Psoas muscle (tissue), 8 donors: ENCODE measurements at places on chromosomes 3 and 15. TPM values are rescaled to one million over a fixed set of nuclear protein-coding genes. Genes with fewer than 3 reads are reported as not detected.

CLRN1 gene
- not detected for total RNA-seq

DNA sequence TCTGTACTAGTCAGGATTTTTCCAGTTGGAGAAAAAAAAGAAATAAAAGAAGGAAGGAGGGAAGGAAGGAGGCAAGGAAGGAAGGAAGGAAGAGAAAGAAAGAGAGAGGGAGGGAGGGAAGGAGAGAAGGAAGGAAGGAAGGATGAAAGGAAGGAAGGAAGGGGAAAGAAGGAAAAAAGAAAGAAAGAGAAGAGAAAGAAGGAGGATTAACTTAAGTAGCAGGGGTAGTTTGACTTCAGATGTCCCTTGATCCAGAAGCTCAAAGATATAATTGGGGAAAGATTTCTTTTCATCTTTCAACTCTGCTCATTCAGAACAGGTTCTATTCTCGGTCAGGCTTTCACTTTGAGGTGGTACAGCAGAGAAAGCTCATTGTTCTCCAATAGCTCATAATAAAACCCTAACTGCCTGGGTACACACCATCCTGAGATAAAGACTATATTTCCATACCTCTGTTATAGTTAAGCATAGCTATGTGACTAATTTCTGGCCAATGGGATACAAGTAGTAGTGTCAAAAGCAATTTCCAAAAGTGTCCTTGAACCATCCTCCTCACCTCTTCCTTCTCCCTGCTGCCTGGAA lies 23.5 kb upstream of the STT3B start:
- H3K27ac ChIP-seq, result no peak overlapping the region

LRTM1 gene
- not detected for total RNA-seq

CEMIP gene
- 0.04 TPM for total RNA-seq

LAMB2 gene
- total RNA-seq, result 133 TPM

GRCh38 chr3:155809181-155809580 lies 3.1 kb upstream of the C3orf33 start:
- H3K36me3 ChIP-seq, result no peaks in the 10 kb centered on the region
- DNase-seq, result no peak
- no peak overlapping the region for H3K4me3 ChIP-seq
- no peaks in the 10 kb centered on the region for H3K4me1 ChIP-seq

DNA sequence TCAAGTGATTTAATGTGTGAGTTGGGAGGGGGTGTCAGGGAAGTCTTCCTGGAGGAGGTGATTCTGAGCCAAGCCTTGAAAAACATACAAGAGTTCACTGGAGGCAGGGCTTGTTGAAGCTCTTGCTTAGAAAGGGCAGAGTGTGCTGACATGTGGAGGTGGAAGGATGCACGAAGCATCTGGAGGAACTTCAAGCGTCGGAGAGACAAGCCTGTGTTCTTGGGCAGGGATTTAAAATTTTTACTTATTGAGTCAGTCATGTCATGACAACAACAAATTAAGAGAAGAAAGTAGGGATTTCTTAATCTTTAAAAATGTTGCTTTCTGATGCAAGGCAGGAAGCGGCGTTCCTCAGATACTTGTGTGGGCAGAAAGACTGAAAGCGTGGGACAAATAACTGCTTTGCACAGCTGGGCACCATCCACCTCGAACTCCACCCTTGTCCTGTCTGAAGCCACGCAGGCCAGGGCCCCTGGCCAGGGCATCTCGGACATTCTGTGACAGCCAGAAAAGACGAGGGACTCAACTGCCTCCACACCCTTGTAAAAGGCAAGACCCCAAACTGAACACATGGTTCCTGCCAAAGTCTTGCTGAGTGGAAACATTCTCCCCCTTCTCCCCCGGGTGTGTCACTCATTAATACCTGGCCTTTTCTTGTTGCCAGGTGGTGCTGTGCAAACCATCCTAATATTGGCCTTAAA lies 6.9 kb upstream of the IL16 start:
- peak; percentile 85 for DNase-seq
- H3K4me1 ChIP-seq, result no peaks in the 10 kb centered on the region
- H3K36me3 ChIP-seq, result no peaks in the 10 kb centered on the region
- H3K27ac ChIP-seq, result no peak overlapping the region

DNA sequence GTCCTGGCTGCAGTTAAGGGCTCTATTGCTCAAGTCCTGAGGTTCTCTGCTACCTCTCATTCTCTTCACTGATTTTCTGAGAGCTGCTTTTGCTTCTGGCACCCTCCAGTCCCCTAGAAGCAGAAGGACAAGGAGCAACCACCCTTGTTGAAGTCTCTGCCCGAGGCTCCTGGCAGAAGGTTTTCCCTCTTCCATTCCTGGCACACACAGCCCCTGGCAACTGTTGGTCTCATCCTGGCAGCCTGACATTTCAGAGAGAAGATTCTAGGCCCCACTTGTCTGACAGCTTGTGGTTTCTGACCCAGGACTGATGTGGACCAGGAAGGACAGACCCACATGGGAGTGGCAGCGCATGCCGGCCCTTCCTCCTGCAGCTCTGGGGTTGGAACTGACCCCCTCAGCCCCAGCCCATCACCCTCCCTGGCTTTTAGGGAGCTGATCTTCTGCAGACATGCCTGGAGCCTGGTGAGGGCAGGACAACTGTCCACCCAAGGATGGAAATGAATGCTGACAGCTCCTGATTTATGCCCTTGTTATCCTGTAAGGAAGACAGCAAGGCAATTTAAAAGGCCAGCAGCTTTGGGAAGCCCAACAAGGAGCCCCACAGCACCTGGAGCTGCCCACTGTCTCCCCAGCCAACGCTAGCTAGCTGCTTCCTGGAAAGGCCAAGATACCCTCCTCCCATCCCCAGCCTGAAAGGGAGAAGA lies 13.0 kb upstream of the NTRK3 start:
- no peaks in the 10 kb centered on the region for H3K36me3 ChIP-seq
- H3K27me3 ChIP-seq, result no peaks in the 10 kb centered on the region
- DNase-seq, result no peak
- H3K4me3 ChIP-seq, result no peak overlapping the region
- no peak overlapping the region for H3K27ac ChIP-seq

RHOV gene
- total RNA-seq, result not detected

SATB1 gene
- 34.0 TPM for total RNA-seq

- no peaks in the 10 kb centered on the region for H3K36me3 ChIP-seq
- H3K27me3 ChIP-seq, result no peaks in the 10 kb centered on the region
- H3K4me1 ChIP-seq, result peaks cover 20% of the 10 kb centered on the region
- no peak overlapping the region for H3K27ac ChIP-seq
- no peak overlapping the region for H3K4me3 ChIP-seq
- no peak for DNase-seq
Measured at GRCh38 chr15:68636256-68636655, 57.5 kb downstream of the CORO2B start.

GRCh38 chr3:114809668-114810413 lies 337.2 kb downstream of the ZBTB20 start:
- no peak overlapping the region for H3K27ac ChIP-seq
- H3K36me3 ChIP-seq, result no peaks in the 10 kb centered on the region

GOLGA8N gene
- total RNA-seq, result 2.9 TPM

- H3K4me1 ChIP-seq, result peaks cover 12% of the 10 kb centered on the region
- no peak overlapping the region for H3K4me3 ChIP-seq
- H3K36me3 ChIP-seq, result no peaks in the 10 kb centered on the region
- no peak for DNase-seq
Measured at GRCh38 chr15:68696414-68697363, 117.9 kb downstream of the CORO2B start.

CHMP2B gene
- total RNA-seq, result 32.4 TPM
